ENCODE measurements at places on chromosomes 12 and 14.
A peak's percentile ranks its signal among the peaks of the same experiment; 100 is the strongest.

DNA sequence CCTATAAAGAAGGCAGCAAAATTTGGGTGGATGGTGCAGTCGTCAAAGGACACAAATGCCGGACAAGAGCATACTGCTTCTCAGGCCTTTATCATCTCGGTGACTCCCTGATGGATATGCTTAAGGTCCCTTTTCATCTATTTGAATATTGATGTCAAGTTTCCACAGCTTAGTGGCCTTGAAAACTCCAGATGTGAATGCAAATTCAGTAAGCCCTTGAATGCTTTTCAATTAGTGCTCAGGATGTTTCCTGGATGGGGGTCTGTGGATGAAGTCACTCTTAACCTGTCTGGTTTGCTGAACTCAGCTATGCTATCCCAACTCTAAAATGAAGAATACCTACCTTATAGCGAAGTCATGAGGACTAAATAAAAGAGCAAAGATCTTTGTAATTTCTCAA is 10.7 kb downstream of the REM2 start:
- no peak for DNase-seq

- no peak for DNase-seq
Measured at GRCh38 chr12:107461222-107461975, 224.2 kb upstream of the PWP1 start.

GRCh38 chr12:52402873-52403540 is 3.1 kb downstream of the KRT82 start:
- no peak for DNase-seq

- DNase-seq, result no peak
Measured at GRCh38 chr12:128077211-128077916, 189.6 kb upstream of the TMEM132C start.

GRCh38 chr14:70257526-70257925 is 68.8 kb upstream of the SLC8A3 start:
- DNase-seq, result no peak

GRCh38 chr14:91580876-91581577 is 70.9 kb upstream of the PPP4R3A start:
- DNase-seq, result no peak

GRCh38 chr14:104445832-104446381 is 133.7 kb upstream of the C14orf180 start:
- no peak for DNase-seq

- no peak for DNase-seq
Measured at GRCh38 chr14:93115821-93116675, at the start of gene ITPK1. ITPK1 (minus strand) TSS chr14:93115925; CDS start chr14:93115163, 762 bp downstream.

GRCh38 chr12:130484221-130484620 is 146.5 kb downstream of the PIWIL1 start:
- no peak for DNase-seq

GRCh38 chr14:104499784-104500760 is 79.5 kb upstream of the C14orf180 start:
- DNase-seq, result no peak

GRCh38 chr12:6165395-6165794 is 34.8 kb upstream of the CD9 start:
- DNase-seq, result no peak

DNA sequence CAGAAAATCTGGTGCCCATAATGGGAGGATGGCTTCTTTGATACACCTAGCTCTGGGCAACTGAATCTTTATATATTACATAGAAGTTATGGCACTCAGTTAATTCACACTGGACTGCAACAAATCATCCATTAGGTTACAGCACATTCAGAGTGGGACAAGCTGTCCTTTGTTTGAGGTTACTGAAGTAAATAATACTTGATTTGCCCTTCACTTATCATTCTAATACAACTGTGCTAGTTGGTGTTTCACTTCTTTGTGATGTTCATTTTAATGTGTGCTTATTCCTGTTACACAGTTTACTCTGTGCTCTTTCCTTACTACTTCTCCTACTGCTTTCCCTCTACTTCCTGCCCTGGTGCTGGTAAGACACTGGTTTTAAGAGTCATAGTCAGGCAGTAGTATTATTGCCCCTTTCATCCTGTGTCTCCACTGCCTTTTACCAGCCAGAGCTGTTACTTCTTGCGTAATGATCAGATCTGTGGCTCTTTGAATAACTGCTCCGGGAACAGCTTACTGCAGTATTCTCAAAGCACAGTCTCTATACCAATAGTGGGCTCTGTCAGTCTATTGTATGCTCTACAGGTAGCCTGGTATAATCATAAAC is 36.4 kb upstream of the GXYLT1 start:
- no peak for DNase-seq

GRCh38 chr14:22251090-22251489 is 337.9 kb downstream of the DAD1 start:
- DNase-seq, result no peak

DNA sequence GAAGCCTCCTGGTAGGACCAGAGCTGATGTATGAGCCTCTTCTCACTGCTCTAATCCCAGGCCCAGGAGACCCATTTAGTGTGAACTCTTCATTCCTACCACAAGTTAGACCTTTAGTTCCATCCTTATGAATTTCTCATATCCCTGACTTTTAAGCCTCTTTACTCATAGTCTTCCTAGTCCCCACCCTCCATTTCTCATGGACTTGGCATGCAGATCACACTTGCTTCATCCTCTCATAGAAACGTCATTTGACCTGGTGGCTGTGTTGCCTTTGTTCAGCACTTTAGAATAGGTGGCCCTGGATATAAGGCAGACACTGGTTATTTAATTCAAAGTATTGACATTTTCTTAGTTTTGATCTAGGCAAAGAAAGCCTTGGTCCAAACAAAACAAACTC is 99.5 kb downstream of the SLC16A7 start:
- no peak for DNase-seq

GRCh38 chr14:41285186-41285748 is 321.4 kb upstream of the LRFN5 start:
- DNase-seq, result no peak

- DNase-seq, result no peak
Measured at GRCh38 chr14:93629643-93630042, 158.6 kb downstream of the PRIMA1 start.

DNA sequence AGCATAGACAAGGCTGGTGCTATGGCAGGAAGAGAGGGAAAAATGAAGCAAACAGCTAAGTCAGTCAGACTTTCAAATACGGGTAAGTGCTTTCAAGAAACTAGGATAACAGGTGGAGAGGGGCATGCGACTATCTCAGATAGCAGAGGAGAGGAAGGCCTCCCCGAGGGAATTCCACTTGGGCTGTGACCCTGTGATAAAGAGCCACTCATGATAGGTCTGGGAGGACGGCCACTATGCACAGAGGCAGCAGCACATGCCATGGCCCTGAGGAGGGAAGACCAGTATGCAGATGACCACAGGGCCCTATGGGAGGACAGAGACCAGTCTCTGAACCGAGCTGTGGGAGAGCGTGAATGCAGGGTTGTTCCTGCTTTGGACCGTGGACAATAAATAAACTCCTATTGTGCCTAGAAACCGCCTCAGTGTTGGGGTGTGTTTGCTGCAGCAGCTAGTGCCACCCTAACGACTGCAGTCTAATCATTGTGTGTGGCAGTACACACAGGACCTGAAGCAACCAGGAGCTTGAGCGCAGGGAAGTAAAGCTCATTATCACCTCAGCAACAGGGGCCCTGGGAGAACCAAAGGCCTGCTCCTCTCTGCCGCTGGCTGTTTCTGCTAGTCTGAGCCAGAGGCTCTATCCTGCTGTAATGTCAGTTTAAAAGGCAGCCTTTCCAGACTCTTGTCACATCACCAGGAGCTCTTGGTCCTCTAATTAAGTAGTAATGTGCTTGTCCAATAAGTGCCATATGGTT is 119.1 kb downstream of the CACNA1C start:
- DNase-seq, result no peak

GRCh38 chr12:102883204-102883799 is 33.7 kb downstream of the PAH start:
- DNase-seq, result peak; percentile 72

DNA sequence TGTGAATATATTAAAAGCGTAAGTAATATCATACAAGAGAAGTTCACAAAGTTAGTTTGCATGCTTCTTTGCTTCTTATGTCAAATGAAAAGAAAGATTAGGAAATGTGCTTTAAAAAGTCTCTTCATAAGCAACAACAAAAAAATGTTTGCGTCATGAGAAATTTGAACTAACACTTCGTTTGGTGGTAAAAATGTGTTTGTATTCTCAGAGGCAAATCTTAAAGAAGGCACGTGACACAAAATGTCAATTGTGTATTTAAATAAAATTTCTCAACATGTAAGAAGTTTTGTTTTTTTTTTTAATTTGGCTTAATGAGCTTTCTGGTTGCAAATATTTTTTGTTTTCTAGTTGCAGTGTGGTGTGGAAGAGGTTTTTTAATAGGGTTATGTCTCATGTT is 93.8 kb downstream of the TMTC2 start:
- no peak for DNase-seq

DNA sequence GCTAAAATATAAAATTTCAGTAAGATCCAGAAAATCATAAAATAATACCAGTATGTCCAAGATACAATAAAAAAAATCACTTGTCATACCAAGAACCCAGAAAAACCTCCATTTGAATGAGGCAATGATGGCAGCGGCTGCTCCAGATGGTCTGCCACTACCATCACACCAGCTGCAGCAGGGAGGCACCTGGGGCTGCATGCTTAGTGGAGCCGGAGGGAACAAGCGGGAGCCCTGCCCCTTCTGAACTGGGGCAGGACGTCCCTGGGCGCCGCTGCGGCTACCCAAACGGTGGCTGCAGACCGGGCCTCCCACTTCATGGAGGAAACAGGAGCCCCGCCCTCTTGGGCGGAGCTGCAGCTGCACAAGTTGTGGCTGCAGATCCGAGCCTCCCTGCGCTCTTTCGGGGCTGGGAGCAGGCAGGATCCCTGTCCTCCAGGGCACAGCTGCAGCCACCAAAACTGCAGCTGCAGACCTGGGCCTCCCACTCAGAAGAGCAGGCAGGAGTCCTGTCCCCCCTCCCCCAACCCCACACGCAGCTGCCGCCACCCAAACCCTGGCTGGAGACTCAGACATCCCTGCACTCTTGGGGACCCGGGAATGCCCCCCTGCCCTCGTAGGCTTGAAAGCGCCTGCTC is 36.1 kb upstream of the OR5AU1 start:
- DNase-seq, result peak; percentile 23

- DNase-seq, result no peak
Measured at GRCh38 chr12:66929121-66929520, 250.2 kb upstream of the GRIP1 start.

DNA sequence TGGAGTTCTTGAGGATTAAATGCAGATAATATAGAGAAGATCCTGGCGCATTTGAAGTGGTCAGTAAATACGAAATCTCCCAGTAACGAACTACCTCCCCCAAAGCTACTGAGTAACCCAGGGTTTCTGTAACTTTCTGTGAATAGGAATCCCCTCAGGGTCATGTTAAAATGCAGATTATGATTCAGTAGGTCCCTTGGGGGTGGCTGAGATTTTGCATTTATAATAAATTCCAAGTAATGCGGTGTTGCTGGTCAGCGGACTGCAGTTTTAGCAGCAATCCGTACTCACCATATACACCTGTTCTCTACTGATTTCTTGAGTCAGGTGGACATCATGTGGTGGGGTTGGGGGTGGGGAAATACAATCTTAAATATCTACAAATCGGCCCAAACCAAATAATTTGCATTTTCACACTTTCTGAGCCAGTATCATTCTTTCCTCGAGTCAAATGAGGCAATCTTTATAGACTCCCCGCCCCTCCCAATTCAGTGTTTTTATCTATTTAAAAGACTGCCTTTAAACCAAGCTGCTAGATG is 868 bp downstream of the SPATA7 start:
- DNase-seq, result no peak

GRCh38 chr12:47750229-47750798 is 8.4 kb downstream of the RAPGEF3 start:
- no peak for DNase-seq

DNA sequence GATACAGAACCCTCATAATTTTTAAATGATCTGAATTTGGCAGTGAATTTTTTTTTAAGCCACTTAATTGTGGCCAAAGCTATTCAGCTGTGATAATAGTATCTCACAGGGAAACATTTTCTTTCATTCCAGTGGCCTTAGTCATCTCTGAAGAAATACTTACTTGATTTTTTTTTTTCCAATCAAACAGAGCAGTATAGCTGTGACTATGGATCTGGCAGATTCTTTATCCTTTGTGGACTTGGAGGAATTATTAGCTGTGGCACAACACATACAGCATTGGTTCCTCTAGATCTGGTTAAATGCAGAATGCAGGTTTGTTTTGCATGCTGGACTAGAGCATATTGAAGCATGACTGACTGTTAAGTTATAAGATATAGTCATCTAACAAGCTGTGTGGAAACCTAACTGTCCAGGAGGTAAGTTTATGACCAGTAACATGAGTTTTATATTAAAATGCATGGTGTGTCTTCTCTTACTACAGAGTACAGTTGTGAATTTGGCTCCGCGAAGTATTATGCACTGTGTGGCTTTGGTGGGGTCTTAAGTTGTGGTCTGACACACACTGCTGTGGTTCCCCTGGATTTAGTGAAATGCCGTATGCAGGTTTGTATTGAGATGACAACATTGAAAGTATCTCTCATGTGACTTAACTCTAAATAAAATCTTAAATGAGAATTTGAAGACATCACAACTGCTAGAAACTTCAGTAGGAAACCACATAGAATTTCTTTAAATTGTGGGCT is 1.9 kb downstream of the SLC25A3 start:
- DNase-seq, result no peak

- no peak for DNase-seq
Measured at GRCh38 chr12:13961971-13962370, 19.4 kb downstream of the GRIN2B start.

GRCh38 chr14:98974113-98974512 is 297.9 kb downstream of the BCL11B start:
- no peak for DNase-seq

- no peak for DNase-seq
Measured at GRCh38 chr14:32300136-32300535, 29.0 kb upstream of the AKAP6 start.

GRCh38 chr14:53893374-53893773 is 63.3 kb downstream of the BMP4 start:
- DNase-seq, result no peak

- no peak for DNase-seq
Measured at GRCh38 chr12:85206543-85206942, 73.5 kb upstream of the ALX1 start.

DNA sequence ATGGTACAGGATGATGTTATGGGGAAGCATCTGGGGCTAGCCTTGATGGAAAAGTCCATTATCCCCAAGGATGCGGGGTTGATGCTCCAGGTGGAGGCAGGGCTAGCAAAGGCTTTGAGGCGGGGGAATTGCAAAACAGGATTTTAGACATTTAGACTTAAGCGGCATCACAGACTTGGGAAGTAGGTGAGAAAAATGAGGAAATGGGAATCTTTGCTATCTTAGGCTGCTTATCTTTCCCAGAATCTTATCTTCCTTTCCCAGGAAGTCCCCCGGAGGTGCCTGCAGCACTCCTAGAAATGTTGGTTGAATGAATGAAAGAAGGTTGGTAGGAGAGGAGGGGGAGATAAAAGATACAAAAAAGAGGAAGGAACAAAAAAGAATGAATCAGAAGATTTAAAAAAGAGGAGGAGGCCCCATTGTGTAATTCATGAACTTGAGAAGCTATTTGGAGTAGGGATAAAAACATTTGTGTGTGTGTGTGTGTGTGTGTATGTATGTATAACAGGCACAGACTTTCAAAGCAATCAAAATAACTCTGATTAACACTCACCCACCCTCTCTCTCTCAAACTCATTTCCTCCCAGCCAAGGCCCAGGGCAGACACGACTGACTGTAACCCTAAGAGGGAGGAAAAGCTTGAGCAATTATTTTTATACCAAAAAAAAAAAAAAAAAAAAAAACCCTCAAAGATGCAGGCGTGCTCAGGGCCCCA is 62.5 kb upstream of the TBX3 start:
- DNase-seq, result no peak

- no peak for DNase-seq
Measured at GRCh38 chr14:69951263-69951662, 72.0 kb downstream of the SMOC1 start.

All from anterior cingulate cortex (tissue), 58 donors.